ENCODE measurements at places on chromosomes 7 and 10.

DNA sequence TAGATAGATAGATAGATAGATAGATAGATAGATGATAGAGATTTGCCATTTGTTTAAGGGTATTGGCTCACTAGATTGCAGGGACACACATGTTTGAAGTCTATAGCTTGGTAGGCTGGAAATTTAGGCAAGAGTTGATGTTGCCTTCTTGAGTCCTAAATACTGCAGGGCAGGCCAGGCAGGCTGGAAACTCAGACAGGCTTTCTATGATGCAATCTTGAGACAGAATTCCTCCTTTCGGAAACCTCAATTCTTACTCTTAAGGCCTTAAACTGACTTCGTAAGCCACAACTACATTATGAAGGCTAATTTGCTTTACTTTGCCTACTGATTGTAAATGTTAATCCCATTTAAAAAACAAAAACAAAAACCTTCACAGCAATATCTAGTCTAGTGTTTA is 322.9 kb upstream of the AKR1E2 start:
- no peak for DNase-seq

DNA sequence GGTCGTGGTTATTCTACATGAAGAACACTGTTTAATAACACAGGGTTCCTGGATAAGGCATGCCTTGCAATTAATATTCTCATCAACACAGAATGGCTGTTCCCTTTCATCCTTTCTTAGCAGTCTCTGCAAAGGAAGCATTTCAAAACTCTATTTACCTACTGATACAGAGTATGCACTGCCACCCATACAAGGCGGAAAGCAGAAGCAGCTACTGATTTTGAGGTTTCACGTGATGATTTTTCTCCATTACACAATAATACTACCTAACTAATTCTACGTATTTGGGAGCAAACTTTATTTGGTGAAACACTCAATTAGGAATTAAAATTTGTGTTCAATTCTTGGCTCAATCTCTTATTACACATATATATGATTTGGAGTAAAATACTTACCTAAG is 43.0 kb upstream of the COL1A2 start:
- no peak for DNase-seq

GRCh38 chr10:3935141-3935540 is 150.1 kb upstream of the KLF6 start:
- no peak for DNase-seq

GRCh38 chr7:36203071-36203790 is 50.2 kb downstream of the EEPD1 start:
- no peak for DNase-seq

- DNase-seq: no peak
These were observed 186.4 kb downstream of the LRRC4 start for GRCh38 chr7:127844707-127845331.

DNA sequence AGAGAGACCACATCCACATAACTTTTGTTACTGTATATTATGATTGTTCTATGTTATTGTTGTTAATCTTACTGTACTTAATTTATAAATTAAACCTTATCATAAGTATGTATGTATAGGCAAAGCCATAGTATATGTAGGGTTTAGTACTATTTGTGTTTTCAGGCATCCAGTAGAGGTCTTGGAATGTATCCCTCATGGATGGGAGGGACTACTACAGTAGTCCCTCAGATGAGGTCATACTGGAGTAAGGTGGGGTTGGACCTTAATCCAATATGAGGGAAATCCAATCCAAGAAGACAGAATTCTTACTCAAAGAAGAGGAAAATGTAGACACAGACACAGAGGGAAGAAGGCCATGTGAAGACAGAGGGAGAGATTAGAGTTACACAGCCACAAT is 34.1 kb upstream of the MALRD1 start:
- DNase-seq: no peak

- no peak for DNase-seq
These were observed 1.4 kb downstream of the EPHB4 start for GRCh38 chr7:100825751-100826513.

DNA sequence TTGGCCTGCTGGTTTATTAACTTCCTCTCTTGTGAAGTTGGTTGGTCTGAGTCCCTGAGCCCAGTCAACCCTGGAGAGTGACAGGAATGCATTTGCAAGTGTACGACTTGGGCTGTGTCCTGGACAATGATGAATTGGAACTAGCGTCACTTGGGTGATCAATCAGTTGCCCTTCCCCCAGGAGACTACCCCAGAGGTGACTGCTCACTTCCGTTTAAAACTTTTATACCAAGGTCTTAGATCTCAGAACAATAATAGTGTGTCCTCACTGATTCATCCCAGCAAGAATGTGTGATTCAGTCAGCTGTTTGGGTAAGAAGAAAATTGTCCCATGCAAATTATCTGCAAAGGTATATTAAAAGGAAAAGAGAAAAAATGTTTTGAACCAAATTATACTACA is 102.9 kb upstream of the ARMC3 start:
- no peak for DNase-seq

Data from activated T-helper 1 cell treated with anti-CD3 and anti-CD28 coated beads, Interleukin-2, amount 50 U/mL, for 16 hours (primary cell).